ENCODE measurements at places on chromosomes 5 and 9.

- no peak for DNase-seq
Measured at GRCh38 chr9:127862075-127863011, 7.9 kb upstream of the ENG start.

GRCh38 chr9:97359147-97359546, 51.7 kb downstream of the CCDC180 start:
- DNase-seq = no peak

DNA sequence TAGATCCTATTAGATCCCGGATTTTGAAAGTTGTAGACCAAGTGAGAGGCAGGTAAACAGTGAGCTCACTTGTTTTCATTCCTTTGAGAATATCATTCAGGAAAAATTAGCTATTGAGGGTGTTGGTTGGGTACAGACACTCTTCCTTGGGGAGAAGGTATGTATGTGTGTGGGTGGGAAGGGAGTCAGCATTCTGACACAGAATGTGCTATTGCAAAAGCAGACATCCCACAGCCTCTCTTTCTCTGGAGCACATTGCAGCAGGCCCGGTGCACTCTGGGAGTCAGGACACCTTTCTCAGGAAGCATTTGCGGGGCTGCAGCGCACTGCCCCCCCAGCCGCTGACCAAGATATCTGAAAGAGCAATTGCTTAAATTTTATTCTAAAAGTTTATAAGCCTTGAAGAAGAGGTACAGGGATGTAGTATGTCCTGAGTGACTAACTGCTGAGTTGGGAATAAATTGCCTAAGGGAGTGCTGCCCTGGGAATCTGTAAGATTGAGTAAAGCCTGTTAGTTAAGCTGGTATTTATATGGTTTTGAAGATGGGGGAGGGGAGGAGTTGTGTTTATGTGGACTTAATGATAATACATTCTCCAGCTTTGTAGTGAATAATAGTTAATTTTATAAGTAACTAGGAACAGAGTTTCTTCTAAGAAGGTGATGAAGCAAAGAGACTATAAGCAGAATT, 5.2 kb downstream of the TNFAIP8 start:
- peak; percentile 77 for DNase-seq

GRCh38 chr5:40646266-40646665, 33.4 kb upstream of the PTGER4 start:
- DNase-seq = peak; percentile 33

GRCh38 chr9:104914466-104914865, 13.5 kb downstream of the ABCA1 start:
- DNase-seq = no peak

DNA sequence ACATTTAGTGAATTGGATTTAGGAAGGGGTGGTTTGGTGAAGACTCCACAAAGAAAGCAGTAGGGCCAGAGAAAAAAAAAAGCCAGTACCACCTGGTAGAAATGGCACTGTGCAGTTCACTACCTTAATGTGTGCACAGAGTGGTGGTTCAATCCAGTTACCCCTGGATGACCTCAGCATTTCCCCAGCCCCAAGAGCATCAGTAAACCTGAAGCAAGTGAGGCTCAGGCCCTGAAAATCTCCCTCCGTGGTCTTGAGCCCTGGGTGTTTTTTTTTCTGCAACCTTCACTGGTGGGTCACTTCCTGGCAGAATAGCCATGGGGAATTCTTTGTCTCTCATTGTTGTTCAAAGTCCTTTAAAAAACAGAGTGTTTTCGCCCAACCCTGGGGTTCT, 202.9 kb downstream of the GADD45G start:
- no peak for DNase-seq

DNA sequence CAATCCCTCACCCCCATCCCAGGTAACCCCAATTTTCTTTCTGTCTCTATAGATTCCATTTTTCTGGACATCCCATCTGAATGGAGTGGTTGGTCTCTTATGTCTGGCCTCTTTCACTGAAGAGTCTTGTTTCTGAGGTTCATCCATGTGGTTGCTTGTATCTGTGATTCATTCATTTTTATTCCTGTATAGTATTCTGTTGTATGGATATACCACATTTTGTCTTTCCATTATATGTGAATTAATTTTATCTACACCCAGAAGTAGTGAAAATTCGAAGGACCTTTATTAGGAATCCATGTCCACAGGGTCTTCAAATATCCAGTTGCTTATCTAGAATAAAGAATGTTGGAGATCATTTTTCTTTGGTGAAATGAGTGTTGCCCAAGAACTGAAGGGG, 207.6 kb upstream of the MSX2 start:
- no peak for DNase-seq

- DNase-seq = no peak
Measured at GRCh38 chr5:128378196-128378595, 159.8 kb downstream of the FBN2 start.

DNA sequence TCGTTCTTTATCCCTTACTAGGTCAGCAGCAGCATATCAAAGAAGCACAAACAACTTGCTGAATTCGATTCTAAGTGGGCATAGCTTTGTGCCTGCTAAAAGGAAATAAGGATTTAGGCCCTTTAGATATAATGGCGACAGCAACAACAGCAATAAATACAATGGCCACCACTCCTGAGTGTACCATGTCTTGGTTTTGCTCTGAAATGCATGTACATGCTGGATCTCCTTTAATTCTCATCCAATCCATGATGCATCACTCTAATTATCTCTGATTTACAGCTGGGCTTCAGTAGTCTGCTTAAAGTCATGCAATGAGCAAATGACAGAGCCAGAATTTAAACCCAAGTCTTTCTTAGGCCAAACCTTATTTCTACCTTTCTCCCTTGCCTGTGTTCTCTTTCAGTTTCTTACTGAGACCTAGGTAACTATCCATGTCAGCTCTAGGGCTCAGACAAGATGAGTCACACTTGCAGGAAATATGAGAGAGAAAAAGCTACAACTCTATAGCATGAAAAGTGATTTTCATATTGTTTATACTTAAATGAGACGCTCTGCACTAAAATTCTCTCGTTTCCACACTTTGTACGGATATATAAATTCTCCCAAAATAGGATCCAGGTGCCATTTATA, 111.8 kb downstream of the HMHB1 start:
- peak; percentile 60 for DNase-seq

DNA sequence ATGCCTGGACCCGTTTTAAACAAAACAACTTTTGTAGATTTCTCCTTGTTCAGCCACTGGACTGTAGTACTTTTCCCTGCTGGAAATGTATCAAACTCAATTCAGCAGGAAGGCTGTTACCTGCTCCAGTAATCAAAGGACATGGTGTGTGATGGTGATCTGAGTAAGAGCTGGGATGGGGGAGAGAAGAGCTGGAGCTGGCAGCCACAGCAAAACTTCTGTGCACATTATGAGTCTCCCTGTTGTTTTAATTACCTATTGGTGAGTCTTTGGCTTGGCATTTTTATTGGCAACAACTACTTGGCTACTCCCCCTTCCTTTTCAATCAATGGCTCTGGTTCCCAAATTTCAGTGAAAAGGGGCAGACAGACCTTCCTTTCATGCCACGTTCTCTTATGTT, 9.7 kb downstream of the NREP start:
- DNase-seq = peak; percentile 91

GRCh38 chr5:77129391-77129990, 42.4 kb upstream of the ZBED3 start:
- peak; percentile 54 for DNase-seq

DNA sequence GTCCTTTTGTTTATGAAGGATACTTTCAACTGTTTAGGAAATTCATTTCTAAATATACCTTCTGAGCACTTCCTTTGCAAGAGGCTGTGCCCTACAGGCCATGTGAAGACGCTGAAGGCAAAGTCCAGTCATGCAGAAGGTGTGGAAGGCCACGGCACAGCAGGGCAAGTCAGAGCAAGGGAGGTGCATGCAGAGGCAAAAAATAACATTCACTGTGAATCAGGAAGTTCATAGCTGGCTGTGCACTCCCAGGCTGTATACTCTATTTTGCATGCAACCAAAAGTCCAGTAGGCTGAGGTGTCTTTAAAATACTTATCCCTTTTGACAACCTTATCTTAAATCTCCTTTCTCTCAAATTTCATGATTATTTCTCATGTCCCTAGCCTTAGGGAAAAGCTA, 50.3 kb downstream of the GNAQ start:
- DNase-seq = no peak

- no peak for DNase-seq
Measured at GRCh38 chr5:130213607-130214006, 309.3 kb downstream of the CHSY3 start.

DNA sequence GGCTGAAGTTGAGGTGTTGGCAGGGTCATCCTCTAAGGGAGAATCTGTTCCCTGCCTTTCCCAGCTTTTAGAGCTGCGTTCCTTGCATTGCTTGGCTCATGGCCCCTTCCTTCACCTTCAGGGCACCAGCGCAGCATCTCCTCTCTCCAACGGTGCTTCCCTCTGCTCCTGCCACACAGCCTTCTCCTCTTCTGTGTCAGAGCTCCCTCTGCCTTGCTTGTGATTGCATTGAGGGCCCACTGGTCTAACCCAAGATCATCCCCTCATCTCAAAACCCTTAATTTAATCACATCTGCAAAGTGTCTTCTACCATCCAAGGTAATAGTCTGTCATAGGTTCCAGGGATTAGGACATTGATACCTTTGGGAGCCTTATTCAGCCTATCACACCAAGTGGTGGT, 205.7 kb upstream of the TBCA start:
- DNase-seq = no peak

GRCh38 chr9:98101868-98102273, 17.2 kb downstream of the TRIM14 start:
- DNase-seq = no peak

DNA sequence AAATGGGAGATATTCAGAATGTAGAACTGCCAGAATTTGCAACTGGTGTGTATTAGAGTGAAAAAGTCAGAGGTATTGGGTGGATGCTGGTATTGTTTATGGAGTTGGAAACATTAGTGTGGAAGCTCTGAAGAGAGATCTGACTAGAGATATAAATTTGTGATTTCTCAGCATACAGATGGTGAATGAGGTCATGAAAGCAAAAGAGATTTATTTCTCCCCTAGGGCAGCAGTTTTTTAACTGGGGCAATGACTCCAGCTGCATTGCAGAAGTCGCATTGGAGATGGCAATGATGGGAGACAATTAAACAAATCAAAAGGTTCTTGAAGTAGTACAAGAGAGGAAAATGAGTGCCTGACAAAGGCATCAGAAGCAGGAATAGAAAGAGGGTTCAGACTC, 64.9 kb downstream of the CETN3 start:
- DNase-seq = no peak

- no peak for DNase-seq
Measured at GRCh38 chr5:82387819-82388166, 109.6 kb upstream of the RPS23 start.

DNA sequence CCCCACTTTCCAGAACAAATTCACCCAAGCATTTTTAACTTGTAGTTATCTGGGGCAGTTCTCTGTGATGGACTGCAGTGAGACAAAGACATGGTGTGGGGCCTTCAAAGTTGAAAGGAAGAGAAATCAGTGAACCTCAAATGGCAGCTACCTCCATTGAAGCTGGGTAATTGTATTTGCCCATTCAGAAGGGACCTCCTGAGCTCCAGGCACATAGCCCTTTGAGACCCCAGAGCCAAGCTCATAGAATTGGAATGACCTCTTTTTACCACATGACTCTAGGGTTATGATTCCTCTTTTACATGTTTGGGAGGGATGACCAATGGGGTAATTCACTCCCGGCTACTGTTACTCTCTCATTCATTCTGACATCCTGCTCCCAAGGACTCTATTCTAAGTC, 368.4 kb upstream of the ITGA1 start:
- DNase-seq = no peak

DNA sequence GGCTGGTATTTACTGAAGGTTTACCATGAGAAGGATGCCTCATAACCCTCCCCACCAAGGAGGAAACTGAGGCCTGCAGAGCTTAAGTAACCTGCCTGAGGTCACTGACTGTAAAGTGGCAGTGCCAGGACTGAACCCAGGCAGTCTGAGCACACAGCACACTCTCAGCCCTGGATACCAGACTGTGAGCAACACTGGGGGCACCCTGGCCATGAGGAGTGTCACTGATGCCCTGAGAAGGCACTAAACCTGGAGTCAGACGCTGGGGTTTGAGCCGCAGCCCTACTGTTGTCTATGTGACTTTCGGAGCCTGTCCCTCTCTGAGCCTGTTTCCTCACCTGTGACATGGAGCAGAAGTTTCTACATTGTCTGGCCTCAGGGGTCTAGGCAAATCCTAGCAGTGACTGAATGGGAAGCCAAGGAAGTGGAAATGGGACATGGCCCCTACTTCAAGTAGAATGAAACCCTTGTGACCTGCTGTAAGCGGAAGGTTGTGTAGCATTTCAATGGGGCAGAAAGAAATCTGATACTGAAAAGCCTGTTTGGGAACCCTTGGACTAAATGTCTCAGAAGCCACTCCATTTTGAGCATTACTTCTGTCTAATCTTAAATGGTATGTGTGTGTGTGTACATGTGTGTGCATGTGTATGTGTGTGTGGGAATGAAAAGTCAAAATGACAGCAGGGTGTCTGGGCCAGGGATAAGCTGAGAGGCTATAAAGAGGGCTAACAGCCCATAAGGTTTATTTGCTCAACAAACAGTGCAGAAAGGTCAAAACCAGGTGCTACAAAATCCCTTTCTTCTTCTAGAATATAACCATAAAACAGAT, 36.0 kb downstream of the B4GALT1 start:
- DNase-seq = no peak

DNA sequence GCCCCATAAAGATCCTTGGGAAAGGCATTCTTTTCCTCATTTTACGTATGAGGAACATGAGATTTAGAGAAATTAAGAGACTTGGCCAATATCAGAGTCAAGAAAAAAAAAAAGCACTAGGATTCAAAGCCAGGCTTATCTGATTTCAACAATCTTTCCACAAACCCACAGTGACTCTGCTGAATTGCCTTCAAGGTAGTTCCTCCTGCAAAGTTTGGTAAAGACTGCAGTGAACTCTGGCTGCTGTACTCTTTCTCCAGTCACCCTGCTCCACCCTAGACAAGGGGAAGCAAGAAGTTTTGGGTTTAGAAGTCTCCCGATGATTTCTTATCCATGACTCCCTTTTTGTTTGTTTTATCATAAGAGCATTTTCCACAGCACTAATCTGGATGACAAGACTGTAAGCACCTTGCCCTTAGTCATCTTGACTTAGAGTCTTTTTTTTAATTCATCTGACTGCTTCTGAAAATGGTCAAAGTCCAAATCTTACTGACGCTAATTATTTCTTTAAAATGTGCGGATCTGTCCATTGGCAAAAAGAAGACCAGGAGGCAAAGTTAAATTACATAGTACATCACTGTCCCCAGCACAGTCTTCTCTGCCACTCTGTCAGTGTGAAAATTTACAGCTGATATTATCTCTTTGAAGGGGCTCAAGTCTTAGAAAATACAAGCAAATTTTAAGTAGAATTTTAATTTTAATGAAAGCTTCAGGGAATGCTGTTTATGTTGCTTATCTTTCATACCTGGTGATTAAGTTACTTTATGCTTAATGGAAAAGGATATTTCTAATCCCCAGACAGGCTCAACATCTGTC, 180.1 kb downstream of the TTLL11 start:
- DNase-seq = no peak

Data from PC-3 (cell line).